ENCODE measurements at places on chromosomes 2 and 18. TPM values are rescaled to one million over a fixed set of nuclear protein-coding genes. Genes with fewer than 3 reads are reported as not detected.

- peak; percentile 4 for DNase-seq
These were observed 230.9 kb upstream of the SLC14A2 start for GRCh38 chr18:45384137-45384961.

GRCh38 chr2:205079173-205079572 lies 533.9 kb downstream of the PARD3B start:
- DNase-seq, result no peak

DNA sequence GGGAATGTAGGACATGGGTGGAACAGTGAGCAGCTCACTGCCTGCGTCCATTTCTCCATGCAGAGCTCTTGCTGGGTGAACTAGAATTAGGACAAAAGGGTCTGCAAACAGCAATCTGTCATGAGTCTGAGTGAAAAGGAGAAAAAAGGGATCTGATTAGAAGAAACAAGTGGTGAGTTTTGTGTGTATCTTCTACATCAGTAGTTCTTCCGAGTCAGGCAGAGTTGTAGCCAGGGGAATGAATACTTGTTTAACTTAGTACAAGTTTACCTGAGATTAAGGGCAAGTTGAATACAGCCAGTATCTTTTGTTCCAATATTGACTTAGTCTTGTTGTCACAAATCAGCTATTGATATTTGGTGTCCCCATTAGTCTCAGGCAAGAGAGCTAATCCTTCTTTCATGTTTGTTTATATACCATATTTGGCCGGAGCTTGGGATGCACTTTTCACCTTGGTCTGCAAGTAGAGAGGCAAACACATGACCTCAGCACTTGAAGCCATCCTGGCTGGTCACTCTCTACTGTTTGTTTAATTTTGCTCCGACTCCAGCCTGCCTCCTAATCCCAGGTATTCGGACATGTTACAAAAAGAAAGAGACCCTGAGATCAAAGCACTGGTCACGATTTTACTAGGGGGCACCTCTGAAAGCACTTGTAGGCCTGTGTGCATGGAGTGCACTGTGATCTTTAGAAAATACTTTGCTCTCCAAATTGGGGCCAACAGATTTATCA lies 211.0 kb upstream of the NT5C1B start:
- DNase-seq, result no peak

DNA sequence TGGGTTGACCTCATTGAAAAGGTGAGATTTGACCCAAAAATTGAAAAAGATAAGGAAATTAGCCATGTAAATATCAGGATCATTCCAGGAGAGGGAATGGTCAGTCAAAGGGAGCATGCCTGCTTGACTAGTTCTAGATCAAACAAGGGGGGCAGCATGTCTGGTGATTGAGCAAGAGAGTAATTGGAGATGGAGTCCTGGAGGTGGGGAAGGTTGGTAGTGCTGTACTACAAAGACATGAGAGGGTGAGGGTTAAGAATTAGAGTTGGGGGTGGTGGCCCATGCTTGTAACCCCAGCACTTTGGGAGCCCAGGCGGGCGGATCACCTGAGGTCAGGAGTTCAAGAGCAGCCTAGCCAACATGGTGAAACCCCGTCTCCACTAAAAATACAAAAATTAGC lies 2.0 kb downstream of the MRPL30 start:
- DNase-seq, result no peak

Gene SCN9A
- total RNA-seq, result 0.33 TPM

Gene MC5R
- total RNA-seq, result not detected

DNA sequence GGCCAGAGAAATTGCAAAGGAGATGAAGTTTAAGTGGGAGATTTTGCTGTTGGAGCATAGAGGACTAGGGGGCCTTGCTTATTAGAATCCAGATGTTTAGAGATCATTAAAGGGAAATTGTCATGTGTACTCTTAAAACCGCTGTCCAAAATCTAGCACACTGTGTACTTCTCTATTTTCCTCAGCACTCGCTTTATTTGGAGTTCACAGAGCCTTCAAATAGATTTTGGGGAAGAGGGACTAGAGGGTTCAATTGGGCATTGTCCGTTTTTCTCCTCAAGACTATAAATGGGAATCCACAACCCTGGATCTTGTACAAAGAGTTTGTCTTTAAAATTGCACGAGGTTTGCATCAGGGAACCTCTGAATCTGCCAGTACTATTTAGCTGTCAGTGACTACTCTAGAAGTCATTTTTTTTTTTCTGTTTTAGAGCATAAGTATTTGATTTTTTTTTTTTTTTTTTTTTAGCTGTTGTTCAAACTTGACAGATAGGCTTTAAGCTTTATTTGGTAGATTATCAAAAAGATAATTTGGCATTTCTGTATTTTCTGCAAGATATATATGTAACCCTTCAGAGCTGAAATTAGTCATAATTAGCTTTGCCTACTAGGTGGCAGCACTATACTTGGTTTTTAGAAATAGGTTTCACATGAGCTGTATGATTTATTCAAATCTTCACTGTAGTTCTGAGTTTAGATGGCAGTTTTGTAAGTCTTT lies 14.2 kb downstream of the PMS1 start:
- no peak for DNase-seq

Gene RPIA
- total RNA-seq, result 20.7 TPM

GRCh38 chr2:172282944-172283343 lies 144.4 kb upstream of the ITGA6 start:
- DNase-seq, result peak; percentile 71

Gene DSG4
- total RNA-seq, result not detected

Gene HNMT
- 11.3 TPM for total RNA-seq

- no peak for DNase-seq
These were observed 118.6 kb upstream of the ATP8B1 start for GRCh38 chr18:57921708-57922107.

GRCh38 chr18:68177807-68178702 lies 536.9 kb downstream of the TMX3 start:
- DNase-seq, result no peak

Gene GKN2
- total RNA-seq, result not detected

Measured in pulmonary artery endothelial cell (primary cell).